ENCODE measurements at places on chromosomes 6 and 20. TPM values are rescaled to one million over a fixed set of nuclear protein-coding genes. Genes with fewer than 3 reads are reported as not detected.
A peak's percentile ranks its signal among the peaks of the same experiment; 100 is the strongest.

DNA sequence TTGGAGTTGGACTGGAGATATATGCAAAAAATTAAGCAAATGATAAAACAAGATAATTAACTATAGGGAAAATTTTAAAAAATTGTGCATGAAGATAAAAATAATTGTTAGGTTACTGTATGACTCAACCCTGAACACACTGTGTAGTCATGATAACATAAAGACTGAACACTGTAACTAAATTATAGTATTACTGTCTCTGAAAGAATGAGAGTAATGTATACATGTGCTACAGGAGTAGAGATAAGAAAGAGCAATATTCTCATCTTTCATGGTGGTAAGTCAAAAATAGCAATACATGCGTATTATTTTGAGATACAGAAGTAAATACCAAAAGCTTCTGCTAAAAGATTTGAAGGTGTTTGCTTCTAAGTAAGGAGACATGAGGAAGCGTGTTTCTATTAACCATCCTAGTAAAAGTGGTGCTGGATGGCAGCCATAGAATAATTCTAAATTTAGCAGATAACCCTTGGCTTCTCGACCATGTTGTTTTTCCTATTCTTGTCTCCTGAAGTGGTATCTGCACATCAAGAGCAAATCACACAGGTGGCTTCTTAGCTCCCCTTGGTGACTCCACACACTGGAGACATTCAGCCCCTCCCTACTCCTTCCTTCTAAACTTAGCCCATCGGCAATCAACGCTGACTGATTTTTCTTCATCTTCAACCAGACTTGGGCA lies 390.6 kb upstream of the PLCB4 start:
- no peak overlapping the region for H3K4me3 ChIP-seq
- H3K36me3 ChIP-seq, result no peaks in the 10 kb centered on the region
- no peaks in the 10 kb centered on the region for H3K27me3 ChIP-seq
- H3K27ac ChIP-seq, result no peak overlapping the region

GRCh38 chr6:33317419-33317668 lies 200 bp downstream of the ZBTB22 start:
- H3K4me1 ChIP-seq, result peaks cover 59% of the 10 kb centered on the region
- DNase-seq, result no peak
- H3K36me3 ChIP-seq, result peaks cover 28% of the 10 kb centered on the region
- H3K27me3 ChIP-seq, result no peaks in the 10 kb centered on the region
- peak overlapping the region; percentile 65 for H3K27ac ChIP-seq
- H3K4me3 ChIP-seq, result peak overlapping the region; percentile 60

The CCN6 gene
- total RNA-seq, result not detected

DNA sequence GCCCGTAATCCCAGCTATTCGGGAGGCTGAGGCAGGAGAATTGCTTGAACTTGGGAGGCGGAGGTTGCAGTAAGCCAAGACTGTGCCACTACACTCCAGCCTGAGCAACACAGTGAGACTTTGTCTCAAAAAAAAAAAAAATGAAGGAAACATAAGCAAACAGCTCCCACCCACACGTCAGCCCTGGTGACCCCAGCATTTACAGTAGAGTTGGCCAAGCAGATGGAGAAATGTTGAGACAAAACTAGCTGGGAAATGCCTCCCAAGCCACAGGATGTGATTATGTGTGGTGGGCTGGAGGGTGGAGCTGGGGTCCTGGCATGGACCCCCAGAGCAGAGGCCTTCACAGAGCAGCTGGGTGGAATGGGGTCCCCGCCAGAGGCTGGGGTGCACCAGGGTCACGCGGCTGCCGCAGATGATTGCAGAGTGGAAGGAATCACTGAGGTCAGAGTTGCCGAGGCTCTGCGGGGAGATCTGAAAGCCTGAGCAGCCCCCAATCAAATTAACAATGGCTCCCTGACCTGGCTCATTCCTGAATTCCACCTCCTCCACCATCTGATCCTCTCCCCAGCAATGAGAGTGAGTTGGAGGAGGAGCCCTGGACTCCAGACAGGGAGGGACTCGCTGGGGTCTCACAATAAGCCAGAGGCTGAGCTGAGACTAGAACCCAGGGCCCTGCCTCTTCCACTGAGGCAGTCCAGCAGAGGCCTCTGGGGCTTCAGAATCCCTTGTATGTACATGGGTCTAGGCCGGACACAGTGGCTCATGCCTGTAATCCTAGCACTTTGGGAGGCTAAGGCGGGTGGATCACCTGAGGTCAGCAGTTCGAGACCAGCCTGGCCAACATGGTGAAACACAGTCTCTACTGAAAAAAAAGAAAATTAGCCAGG lies 34.7 kb upstream of the TGM2 start:
- peaks cover 25% of the 10 kb centered on the region for H3K4me1 ChIP-seq
- H3K4me3 ChIP-seq, result no peak overlapping the region
- H3K36me3 ChIP-seq, result no peaks in the 10 kb centered on the region
- H3K27ac ChIP-seq, result no peak overlapping the region
- H3K27me3 ChIP-seq, result no peaks in the 10 kb centered on the region

The ANKRD66 gene
- total RNA-seq, result not detected

DNA sequence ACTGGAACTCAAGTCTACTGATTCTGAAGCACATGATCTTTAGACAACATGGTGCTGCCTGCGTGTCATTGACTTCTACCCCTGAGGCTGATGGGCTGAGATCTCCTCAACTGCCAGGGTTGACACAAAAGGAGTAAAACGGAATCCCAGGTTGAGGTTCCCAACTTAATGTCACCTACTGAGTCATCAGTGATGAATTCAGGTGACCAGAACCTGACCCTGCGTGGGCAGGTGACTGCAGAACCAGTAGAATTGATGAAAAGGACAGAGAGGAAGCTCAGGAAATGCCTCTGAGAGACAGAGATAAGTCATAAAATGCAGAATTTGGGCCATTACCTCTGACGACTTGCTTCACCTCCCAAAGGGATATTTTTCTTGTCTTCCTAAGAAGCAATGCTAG lies 7.7 kb upstream of the KIZ start:
- H3K4me1 ChIP-seq, result no peaks in the 10 kb centered on the region
- H3K36me3 ChIP-seq, result no peaks in the 10 kb centered on the region
- no peak overlapping the region for H3K27ac ChIP-seq
- no peak overlapping the region for H3K4me3 ChIP-seq
- no peak for DNase-seq

The C6orf163 gene
- total RNA-seq, result 2.1 TPM

DNA sequence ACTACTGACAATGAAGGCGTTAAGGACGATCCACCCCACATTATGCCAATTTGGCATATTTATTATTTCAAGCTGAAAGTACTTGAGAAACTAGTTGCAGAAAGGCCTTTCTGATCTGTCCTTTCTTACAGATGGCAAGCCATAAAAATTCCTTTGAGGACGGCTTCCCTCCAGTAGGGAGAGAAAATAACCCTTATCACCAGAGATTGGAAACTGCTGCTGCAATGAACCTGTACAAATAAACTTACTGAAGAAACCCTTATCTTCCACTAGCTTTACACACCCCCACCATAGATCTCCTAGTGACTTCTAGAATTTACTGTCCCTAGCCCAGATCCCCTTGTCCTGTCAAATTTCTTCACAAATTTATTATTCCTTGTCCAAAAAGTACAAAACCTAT lies 105.2 kb downstream of the MAP7 start:
- no peak overlapping the region for H3K4me3 ChIP-seq
- no peaks in the 10 kb centered on the region for H3K36me3 ChIP-seq
- no peaks in the 10 kb centered on the region for H3K4me1 ChIP-seq
- no peaks in the 10 kb centered on the region for H3K27me3 ChIP-seq
- DNase-seq, result no peak

DNA sequence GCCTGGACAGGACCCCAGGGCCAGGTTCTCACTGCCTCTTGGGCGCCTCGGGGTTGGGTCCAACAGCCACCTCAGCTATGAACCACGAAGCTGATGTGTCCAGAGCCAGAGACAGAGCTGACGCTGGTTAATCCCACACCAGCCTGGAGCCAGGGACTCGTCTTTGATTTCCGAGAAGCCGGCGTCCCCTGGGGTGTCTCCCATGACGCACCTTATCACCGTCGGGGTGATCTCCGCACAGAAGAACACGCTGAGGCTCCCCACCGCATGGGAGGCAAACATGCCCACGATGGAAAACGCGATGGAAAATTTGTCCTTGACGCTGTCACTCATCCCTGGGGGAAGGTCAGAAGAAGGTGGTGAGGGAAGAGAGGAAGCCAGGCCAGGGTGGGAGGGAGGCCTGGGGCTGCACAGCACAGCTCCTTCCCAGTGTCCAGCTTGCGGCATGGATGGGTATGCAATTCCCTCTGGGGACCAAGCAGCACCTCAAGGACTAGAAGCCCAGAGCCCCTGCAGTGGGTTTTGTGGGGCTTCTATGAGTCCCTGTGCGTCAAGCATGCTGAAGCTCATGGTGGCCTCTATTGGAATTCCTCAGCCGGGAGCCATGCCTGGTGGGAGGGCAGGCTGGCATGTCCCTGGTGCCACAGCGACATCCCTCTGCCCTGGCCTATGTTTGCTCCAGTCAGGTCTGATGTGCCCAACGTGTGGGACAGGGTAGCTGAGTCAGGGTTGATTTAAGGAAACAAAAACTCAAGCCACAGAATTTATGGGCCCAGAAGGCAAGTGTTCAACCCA lies 25.1 kb downstream of the PSMG4 start:
- peaks cover 8% of the 10 kb centered on the region for H3K36me3 ChIP-seq
- H3K4me3 ChIP-seq, result no peak overlapping the region
- H3K4me1 ChIP-seq, result peaks cover 22% of the 10 kb centered on the region
- DNase-seq, result peak; percentile 53

The CST5 gene
- total RNA-seq, result 0.55 TPM

GRCh38 chr6:140766999-140767398 lies 1365.7 kb upstream of the GJE1 start:
- no peak overlapping the region for H3K27ac ChIP-seq
- DNase-seq, result no peak

GRCh38 chr20:46229478-46230105 lies 78.7 kb downstream of the CDH22 start:
- H3K4me1 ChIP-seq, result no peaks in the 10 kb centered on the region
- H3K27me3 ChIP-seq, result peaks cover 25% of the 10 kb centered on the region
- no peak overlapping the region for H3K27ac ChIP-seq
- DNase-seq, result no peak
- H3K4me3 ChIP-seq, result no peak overlapping the region
- no peaks in the 10 kb centered on the region for H3K36me3 ChIP-seq

- H3K27ac ChIP-seq, result peak overlapping the region; percentile 52
- H3K4me1 ChIP-seq, result peaks cover 20% of the 10 kb centered on the region
- H3K27me3 ChIP-seq, result no peaks in the 10 kb centered on the region
- no peak overlapping the region for H3K4me3 ChIP-seq
- no peaks in the 10 kb centered on the region for H3K36me3 ChIP-seq
Observed at GRCh38 chr6:56756791-56757587, 114.3 kb upstream of the DST start.

DNA sequence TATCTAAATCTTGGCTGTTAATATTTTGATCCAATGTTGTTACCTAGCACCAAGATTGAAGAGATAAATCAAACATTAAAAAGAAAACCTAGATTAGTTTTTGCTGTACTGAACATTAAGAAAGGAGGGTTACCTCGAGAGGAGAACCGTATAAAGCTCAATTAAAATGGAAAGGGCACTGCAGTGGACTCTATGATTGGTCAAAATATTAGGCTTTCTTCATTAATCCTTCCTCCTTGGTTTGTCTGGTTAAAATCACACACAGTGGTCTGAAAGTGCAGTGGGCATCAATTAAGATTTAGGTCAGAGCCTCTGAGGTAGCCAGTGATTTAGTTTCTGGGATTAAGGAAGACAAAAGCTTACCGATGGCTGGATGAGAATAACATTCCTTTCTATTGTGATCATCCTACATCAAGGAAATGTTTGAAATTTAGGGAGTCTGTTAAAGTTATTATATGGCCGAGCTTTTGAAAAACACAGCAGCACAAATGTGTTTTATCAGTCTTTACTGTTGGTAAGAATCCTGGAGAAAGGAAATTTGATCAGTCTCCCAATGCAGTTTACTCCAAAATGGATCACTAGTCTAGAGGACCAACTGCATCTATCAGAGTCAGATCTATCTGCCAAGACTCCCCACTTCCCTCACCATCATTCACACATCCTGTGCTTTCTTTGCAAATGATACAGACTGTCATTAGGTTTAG lies 134.6 kb upstream of the NEDD9 start:
- DNase-seq, result no peak
- peaks cover 59% of the 10 kb centered on the region for H3K4me1 ChIP-seq
- H3K4me3 ChIP-seq, result no peak overlapping the region
- H3K27ac ChIP-seq, result peak overlapping the region; percentile 92
- no peaks in the 10 kb centered on the region for H3K36me3 ChIP-seq
- H3K27me3 ChIP-seq, result no peaks in the 10 kb centered on the region

The SPATS1 gene
- not detected for total RNA-seq

DNA sequence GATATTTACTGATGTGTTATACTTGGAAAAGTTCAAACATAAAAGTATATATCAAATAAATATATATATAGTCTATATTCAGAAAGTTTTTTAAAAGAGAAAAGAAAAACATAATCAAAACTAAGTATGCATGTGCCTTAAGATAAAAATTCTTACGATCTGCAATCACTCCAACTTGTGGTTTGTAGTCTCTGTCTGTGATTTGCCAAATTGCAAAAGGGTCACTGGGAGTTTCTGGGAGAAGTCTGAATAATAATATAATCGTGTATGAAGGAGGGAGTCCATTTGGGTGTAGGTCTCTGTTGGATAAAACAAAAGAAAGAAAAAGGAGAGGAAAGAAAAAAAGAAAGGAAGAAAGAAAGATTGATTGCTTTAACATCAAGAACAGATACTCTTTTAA lies 92.4 kb downstream of the COL12A1 start:
- DNase-seq, result no peak
- H3K27ac ChIP-seq, result no peak overlapping the region
- H3K36me3 ChIP-seq, result no peaks in the 10 kb centered on the region

GRCh38 chr6:20631549-20631924 lies 97.3 kb downstream of the CDKAL1 start:
- H3K27ac ChIP-seq, result no peak overlapping the region
- DNase-seq, result no peak
- H3K36me3 ChIP-seq, result no peaks in the 10 kb centered on the region
- H3K4me1 ChIP-seq, result no peaks in the 10 kb centered on the region
- H3K27me3 ChIP-seq, result no peaks in the 10 kb centered on the region

DNA sequence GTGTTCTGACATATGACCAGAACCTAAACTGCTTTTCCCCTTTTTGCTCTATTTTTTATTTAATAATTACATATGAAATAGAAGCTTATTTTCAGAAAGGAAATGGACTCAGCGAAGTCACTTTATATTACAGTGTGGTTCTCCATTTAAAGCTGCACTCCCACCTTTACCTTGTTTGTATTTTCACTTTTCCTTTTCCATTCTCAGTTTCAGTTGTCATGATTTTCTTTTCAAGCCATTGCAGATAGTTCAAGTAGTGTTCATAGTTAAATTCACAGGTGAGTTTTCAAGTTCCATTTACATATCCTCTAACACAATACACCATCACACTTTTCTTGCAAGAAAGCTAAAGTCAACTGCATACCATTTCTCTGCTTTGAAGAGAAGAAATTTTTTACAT lies 400.2 kb downstream of the HACE1 start:
- no peak for DNase-seq
- H3K36me3 ChIP-seq, result no peaks in the 10 kb centered on the region
- H3K4me1 ChIP-seq, result no peaks in the 10 kb centered on the region

DNA sequence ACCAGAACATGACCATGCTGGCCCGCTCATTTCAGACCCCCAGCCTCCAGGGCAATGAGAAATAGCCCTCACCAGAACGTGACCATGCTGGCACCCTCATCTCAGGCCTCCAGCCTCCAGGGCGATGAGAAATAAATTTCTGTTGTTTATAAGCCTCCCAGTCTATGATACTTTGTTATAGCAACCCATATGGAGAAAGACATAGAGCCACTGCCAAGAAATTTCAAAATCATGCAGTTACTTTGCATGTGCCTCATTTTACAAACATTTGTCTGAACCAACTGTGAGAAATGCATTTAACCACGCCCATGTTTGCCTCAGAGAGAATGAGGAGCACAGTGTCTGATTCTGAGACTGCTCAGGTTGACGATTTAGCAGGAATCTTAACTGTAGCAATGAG lies 15.5 kb downstream of the CYP39A1 start:
- H3K36me3 ChIP-seq, result no peaks in the 10 kb centered on the region
- H3K4me1 ChIP-seq, result no peaks in the 10 kb centered on the region
- no peak overlapping the region for H3K4me3 ChIP-seq
- no peak for DNase-seq
- H3K27ac ChIP-seq, result no peak overlapping the region
